Upper lobe of right lung (tissue), 1 donor: ENCODE measurements at places on chromosomes 1 and 21. TPM values are rescaled to one million over a fixed set of nuclear protein-coding genes. Genes with fewer than 3 reads are reported as not detected.
A peak's percentile ranks its signal among the peaks of the same experiment; 100 is the strongest.

Gene H3-3A
- 435 TPM for total RNA-seq

GRCh38 chr1:205692423-205692822, 12.1 kb upstream of the SLC45A3 start:
- no peak for DNase-seq

Gene AJAP1
- 0.52 TPM for total RNA-seq

Gene PEAR1
- 17.9 TPM for total RNA-seq

GRCh38 chr1:7388488-7389185, 382.5 kb upstream of the VAMP3 start:
- no peak for DNase-seq

DNA sequence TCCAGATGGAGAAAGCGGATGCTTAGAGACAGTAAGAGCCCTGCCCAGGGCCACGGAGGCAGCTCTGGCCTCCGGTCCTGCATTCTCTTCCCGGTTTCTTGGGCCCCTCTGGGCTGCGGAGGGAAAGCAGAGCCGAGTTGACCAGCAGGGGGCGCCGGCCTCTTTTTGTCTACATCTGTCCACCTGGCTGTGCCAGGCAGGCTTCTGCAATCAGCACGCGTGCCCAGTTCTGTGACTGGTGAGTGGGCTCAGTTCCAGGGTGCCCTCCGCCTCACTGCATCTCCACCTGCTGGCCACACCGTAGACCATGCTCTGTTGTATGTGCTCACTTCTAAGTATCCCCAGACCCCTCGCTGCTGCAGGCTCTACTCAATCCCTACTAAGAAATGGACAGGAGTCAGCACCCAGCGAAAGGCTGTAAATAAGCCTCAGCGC, 6.7 kb upstream of the HUNK start:
- peak; percentile 95 for DNase-seq

Gene AHDC1
- total RNA-seq = 34.2 TPM

- peak; percentile 71 for DNase-seq
Observed at GRCh38 chr1:166164995-166165660, 1.7 kb downstream of the FAM78B start.
